ENCODE measurements at places on chromosomes 16 and 17.

DNA sequence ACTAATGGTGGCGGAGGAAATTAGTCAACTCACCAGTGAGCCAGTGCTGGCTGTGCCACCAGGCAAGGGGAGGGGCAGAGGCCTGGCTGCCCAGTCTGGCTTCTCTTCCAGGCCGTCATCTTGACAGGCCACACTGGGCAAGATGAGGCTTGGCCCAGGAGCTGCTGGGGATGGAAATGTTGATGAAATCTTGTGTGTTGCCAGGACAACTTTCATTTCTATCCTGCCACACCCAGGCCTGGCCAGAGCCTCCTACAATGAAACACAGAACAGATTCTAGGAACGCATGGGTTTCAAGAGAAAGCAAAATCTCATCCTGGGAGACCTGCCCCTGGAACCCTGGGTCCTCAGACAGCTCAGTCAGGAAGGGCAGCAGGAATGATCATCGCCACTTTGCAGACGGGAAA is 9.3 kb downstream of the HEXIM2 start:
- DNase-seq, result no peak

GRCh38 chr16:35352431-35352830 is 1893.0 kb downstream of the TP53TG3F start:
- no peak for DNase-seq

- no peak for DNase-seq
Observed at GRCh38 chr17:48510761-48511604, 19.8 kb downstream of the HOXB1 start.

DNA sequence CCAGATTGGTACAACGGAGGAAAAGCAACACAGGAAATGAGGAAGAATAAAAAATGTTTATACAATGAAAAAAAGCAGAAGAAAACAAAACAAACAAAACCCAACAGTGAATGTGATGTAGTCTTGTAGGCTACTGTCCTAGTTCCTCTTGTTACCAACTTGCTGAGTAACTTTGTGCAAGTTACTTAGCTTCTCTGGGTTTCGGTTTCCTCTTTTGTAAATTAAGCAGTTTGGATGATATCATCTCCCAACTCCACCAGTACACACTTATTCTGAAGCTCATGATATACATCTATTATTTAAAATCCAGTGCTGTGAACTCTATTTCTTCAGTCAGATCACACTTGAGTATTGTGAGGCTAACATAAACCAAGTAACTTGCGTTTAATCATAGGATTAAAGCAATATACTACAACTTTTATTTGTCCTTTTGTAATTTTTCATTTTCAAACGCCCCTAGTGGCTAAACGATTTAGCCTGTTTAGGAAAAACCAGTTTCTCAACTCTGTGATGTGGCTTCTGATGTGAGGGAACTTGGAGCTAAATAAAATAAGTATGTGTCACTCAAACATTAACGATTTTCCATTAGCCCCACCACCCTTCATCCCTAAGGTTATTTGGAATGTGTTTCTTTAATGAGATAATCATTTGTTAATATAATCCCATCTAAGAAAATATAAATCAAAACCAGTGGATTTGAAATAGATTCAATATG is 1.4 kb upstream of the UNK start:
- DNase-seq, result no peak

DNA sequence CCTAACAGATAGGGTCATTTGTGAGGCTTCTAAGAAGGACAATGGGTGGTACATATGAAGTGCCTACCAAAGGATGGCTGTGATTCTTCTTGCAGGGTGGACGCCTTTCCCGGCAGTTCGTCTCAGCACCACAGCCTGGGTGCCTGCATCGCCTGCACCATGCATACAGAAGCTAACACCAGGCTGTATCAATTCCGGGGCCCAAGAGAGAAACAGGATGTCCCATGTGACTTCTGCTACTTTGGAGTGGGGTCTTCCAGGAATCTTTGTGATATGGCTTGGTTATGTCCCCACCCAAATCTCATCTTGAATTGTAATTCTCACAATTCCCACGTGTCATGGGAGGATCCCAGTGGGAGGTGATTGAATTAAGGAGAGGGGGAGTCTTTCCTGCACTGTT is 251.6 kb upstream of the TNRC6C start:
- DNase-seq, result no peak

DNA sequence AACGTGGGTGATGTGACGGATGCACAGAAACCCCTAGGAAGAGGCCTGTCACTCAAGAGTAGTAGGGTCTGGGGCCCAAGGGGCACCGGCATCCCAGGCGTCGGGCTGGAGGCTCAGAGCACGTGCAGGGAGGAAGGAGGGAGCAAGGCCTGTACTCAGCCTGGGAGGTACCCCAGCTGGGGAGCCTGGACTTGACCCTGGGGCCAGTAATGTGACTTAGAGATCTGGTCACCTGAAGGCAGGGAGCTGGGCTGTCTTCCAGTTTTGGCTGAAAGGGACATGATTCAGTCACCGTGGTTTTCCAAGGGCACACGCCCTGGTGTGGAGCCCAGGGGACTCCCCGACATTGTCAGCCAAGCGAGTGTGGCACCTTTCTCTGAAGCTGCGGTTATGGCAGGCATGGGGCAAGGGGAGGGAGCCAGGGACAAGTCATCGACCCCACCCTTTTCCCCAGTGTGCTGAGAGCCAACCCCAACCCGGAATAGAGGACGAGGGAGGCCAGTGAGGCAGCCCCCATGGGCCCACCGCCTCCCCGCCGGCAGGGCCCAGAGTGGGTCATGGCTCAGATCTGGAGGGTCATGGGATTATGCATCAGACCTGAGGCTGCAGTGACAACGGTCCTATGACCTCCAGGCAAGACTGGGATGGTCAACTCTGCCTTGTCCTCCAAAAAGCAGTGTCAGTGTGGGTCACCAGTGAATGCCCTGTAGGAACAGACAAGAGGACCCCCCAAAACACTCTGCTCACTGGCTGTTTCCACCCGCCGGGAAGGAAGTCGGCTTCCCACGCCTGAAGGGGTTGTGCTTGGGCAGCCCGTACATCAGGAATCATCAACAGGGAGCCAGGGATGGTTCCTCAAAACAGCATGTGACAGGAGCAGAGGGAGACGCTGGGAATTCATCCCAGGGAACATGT is 41.9 kb downstream of the MEAK7 start:
- DNase-seq, result no peak

GRCh38 chr16:27165576-27165975 is 37.8 kb upstream of the KDM8 start:
- no peak for DNase-seq

DNA sequence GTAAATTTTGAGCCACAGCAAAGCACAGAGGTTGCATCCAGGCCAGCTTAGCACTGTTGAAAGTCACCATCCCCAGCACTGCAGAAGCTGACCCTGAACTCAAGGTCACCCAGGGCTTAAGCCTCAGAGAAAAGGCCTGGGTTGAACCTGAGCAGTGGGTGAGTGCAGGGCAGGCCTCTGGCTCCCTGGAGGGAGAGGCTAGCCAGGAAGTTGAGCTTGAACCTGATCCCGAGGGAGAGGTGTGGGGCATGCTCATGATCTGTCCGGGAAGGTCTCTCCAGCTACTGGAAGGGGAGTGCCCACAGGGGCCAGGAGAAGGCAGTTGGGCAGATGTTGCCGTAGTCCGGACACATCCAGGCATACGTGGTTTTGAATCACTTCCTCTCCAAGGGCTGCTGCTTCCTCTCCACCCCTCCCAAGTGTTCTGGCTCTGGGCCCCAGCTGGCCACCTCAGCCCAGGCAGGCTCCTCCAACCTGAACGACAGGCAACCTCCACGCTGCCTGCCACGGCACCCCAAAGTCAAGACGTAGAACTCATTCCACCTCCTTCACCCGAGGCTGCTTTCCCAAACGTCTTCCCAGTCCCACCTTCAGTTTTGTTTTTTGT is 18.4 kb downstream of the CARHSP1 start:
- DNase-seq, result no peak
